Thoracic aorta (tissue), 2 donors: ENCODE measurements at places on chromosomes 6 and 20.

GRCh38 chr20:55596431-55596830, 408.9 kb downstream of the CBLN4 start:
- no peak for DNase-seq

- DNase-seq, result no peak
Observed at GRCh38 chr6:50720623-50721022, 7.3 kb downstream of the TFAP2D start.

DNA sequence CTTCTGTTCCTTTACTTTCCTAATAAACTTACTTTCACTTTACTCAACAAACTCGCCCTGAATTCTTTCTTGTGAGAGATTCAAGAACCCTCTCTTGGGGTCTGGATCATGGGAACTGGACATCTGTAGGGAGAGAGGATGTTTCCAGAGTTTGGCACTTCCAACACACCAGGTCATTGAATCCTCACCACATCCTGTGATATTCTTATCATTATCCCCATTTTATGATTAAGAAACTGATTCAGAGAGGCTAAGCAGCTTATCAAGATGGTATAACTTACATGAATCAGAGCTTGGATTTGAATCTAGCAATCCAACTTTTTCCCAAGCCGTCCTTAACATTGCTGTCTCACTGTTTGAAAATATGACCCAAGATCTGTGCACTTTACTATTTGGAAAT, 15.5 kb downstream of the PPIL6 start:
- DNase-seq, result no peak

GRCh38 chr6:23445157-23445710, 680.8 kb upstream of the NRSN1 start:
- no peak for DNase-seq

DNA sequence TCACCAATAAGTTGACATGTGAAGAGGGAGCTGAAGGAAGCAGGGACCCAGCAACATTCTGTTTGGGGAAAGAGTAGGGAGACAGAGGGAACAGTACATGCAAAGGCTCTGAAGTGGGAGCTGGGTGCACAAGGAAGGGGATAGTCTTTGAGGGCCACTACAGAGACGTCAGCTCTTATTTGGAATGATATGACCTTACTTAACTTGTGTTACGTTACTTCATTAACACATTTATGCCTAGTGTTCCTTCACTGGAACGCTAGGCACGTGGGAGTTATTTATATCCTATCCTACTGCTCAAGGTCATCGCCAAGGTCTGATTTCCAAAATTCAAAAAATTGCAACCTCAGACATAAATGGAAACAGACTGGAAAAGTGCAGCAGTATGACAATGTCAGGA, 20.2 kb downstream of the NAPB start:
- DNase-seq, result no peak

DNA sequence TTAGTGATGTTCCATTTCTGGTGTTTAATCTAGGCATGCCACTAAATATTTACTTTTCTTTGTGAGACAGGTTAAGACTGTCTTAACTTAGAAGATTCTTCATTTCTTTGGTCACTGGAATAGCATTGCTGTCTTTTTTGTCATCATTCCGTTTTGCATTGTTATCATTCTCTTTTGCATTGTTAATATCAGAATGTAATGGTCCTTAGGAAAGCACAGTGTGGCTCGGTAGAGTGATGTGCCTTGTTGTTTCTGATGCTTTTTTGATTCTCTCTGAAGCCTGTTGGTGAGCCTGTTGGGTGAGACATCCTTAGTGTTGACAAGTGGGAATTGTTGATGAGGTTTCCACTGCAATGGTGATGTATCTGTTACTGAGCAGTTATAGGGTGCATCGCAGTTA, 23.2 kb downstream of the PLCB4 start:
- DNase-seq, result no peak

GRCh38 chr20:63848003-63848911, 13.0 kb upstream of the ABHD16B start:
- DNase-seq, result no peak

DNA sequence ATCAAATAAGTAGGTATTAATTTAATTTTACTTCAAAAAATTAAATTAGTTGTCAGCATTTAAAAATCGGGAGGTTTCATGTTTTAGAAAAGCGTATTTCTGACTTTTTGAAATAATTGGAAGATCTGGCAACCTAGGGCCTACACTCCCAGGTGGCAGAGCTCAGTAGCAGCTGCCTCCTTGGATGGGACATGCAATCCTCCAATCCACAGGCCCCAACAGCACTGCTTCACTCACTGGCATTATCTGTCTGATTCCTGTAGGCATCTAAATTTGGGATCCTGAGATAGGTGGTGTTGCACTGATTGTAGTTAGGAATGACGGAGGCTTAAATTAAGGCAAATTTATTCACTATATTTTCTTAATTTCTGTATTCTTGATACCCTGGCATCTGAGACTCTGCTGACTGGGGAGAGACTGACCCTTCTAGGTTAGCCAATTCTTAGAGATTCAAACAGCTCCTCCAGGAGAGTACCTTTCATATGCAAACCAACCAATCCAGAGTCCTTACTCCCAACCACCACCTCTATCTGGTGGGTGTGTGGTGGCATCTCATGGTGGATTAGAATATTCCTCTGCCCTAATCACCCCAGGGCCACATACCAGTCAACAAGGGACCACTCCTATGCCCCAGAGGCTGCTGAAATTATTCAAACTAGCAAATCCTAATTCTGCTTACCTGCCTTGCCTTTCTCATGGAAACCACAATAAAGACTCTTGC, 146.6 kb upstream of the GLP1R start:
- DNase-seq, result no peak

GRCh38 chr6:13763740-13764381, 50.5 kb downstream of the MCUR1 start:
- DNase-seq, result no peak

DNA sequence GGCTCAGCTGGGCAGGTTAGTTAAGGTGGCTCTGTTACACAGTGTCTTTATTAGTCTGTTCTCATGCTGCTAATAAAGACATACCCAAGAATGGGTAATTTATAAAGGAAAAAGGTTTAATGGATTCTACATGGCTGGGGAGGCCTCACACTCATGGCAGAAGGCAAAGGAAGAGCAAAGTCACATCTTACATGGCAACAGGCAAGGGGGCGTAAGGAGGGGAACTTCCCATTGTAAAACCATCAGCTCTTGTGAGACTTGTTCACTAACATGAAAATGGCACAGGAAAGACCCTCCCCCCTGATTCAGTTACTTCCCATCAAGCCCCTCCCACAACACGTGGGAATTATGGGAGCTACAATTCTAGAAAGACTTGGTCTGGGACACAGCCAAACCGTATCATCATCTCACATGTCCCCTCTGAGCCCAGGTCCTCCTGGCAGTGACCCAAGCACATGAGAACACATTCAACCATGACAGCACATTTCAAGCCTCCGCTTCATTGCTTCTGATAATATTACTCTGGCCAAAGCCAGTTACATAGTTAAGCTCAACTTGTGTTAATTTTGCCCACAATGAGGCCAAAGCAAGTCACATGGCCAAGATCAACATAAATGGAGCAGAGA, 383.9 kb downstream of the PLCB1 start:
- DNase-seq, result no peak

DNA sequence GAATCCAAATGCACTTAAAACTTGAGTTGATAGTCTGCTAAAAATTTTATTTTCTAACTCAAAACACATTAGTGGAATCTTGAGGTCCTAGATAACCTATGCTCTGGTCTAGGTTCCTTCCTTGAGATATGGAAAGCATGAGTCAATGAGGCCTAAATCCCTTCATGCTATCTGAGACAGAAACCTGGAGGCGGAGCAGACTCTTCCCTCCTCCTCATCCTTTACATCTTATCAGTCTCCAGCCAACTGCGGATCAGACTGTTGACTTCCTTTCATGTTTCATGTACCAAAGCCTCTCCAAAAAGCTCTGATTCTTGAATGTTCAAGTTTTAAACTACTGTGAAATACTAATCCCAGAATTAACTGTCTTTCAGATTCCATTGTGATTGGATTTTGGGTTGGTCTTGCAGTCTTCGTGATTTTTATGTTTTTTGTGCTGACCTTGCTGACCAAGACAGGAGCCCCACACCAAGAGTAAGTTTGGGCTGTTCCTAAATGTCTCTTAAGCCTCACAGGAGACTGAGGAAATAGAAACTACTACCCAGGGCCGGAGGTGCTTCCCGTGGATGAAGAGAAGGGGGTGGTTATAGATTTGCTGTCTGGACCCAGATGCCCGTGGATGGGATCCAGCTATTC, 29.1 kb downstream of the MRAP2 start:
- no peak for DNase-seq

DNA sequence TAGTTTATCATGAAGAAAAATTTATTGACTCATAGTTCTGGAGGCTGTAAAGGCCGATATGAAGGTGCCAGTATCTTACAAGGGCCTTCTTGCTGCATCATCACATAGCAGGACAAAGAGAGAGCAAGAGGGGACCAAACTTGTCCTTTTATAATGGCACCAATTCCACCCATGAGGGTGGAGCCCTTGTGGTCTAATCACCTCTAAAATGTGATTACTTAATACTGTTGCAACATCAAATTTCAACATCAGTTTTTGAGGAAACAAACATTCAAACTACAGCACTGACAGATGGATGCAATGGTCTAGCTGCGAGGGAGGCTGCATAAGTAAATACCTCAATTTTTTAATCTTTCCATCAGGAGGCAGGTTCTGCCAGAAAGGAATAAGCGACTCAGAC, 76.7 kb upstream of the LAMA2 start:
- no peak for DNase-seq

DNA sequence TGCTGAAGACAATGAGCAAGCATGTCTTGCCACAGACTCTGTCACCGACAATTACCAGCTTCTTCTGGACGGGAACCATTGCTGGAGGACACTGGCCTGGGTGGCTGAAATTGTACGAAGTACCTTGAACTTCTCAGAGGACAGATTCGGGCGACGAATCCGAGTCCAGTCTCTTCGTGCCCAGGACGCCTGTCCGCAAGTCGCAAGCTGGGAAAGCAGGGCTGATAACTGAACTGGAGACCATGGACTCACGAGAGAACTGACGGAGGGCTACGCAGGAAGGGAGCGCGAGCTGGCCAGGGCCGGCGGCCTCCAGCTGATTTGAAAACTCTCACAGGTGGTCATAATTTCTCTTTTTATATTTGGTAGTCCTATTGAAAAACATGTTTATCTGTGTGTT, 1229.5 kb upstream of the MAP3K7 start:
- no peak for DNase-seq

DNA sequence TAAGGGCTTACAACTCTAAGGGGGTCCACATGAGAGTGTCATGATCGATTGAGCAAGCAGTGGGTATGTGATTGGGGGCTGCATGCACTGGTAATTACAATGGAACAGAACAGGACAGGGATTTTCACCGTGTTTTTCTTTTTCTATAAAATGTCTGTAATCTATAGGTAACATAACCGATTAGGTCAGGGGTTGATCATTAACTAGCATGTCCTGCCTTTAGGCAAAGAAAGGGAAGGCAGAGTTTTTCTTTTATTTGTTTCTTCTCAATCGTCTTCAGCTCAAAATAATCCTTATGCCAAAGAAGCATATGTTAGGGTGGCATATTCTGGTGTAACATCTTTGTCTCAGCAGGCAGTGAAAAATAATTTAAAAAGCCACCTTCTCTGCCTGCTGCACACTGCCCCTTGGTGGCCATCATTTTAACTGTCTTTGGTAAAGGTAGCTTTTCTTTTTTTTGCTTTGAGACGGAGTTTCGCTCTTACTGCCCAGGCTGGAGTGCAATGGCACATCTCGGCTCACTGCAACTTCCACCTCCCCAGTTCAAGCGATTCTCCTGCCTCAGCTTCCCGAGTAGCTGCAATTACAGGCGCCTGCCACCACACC, 9.7 kb upstream of the CEP43 start:
- no peak for DNase-seq

DNA sequence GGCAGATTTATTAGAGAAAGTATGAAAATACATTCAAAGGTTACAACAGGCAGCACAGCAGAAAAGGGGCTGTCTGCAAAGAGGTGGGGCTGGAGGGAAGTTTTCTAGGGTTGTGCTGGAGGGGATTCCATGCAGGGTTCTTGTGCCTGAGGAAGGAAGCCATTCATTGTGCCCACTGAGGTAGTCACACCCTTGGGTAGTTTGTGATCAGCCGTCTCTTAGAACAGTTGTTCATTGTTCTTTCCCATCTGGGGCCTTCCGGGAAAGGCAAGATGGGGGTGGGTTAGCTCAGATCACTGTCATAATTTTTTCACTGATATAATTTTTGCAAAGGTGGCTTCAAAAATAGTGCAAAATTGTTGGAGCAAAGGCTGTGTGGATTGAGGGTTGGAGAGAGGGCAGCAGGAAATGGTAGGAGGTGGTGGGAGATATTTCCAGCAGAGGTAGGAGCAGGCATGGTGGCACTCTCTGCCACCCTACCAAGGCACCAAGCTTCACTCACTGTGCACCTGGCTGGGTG, 80.5 kb upstream of the GPR6 start:
- no peak for DNase-seq

DNA sequence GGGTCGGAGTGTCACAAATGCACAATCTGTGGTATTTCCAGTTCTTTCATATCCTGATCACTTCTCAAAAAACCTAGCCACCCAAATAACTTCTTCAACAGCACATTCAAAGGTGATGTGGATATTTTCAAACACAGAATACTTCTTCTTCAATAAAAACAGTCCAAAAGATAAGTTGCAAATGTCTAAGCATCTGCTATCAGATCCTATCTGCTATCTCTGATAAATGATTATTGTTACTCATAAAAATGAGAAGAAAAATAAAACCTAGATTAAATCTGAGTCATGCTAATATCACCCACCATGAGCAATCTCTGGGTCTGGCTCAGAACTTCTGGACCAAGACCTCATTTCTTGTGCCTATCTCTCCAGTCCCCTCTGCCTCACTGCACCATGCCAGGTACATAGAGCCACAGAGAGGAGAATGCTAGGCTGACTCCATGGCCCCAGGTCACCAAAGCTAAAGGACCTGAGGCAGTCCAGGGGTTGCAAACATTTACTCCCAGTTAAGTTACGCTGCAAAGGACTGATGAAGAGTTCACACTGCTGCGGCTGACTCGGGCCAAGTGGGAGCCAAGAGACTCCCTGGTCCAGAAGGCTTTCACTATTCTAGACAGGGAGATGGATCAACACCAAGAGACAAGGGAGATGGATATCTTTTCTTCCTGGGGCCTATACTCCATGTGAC, 101.4 kb downstream of the KIF13A start:
- DNase-seq, result no peak

DNA sequence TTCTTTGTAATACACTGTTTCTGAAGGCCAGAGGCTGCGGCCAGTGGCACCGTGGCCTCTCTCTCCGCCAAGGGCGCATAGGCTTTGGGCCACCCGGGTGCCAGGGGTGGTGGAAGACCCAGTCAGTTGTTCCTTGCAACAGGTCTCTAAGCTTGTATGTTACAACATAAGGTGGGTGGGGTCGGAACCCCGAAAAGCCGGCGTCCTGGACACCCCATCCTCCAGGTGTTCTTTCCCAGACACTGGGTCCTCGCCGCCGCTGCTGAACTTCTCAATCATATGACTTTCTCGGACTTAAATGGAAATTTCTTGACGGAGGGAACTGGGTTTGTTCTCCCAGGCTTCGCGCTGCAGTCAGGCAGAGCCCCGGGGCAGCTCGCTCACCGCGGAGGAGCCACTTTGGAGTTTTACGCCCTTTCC, 983 bp upstream of the KCNQ5 start:
- no peak for DNase-seq

- no peak for DNase-seq
Observed at GRCh38 chr20:3796477-3797225, 541 bp downstream of the CDC25B start.

GRCh38 chr6:20350215-20350614, 51.5 kb upstream of the E2F3 start:
- no peak for DNase-seq

GRCh38 chr6:3915076-3915791, 66.1 kb downstream of the FAM50B start:
- no peak for DNase-seq
